ENCODE measurements at places on chromosomes 4 and X.

DNA sequence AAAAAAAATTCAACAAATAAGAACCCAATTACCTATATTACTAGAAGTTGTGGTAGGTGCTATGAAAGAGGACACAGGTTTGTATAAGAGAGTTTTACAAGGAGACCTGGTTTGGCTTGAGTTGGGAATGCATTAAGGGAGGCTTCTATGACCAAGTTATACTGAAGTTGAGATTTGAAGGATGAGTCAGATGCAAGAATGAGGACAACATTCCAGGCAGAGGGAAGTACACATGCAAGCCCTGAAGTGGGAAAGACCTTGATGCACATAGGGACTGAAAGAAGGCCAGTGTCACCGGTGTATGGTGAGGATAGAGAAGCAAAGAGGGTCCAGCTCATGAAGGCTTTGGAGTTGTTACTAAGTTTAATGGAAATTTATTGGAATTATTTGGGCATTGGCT lies 52.2 kb downstream of the ANK2 start:
- no peak for DNase-seq

GRCh38 chr4:57098941-57099340 lies 11.2 kb downstream of the IGFBP7 start:
- no peak for DNase-seq

GRCh38 chrX:150197388-150197787 lies 165.7 kb upstream of the MAMLD1 start:
- DNase-seq: no peak

DNA sequence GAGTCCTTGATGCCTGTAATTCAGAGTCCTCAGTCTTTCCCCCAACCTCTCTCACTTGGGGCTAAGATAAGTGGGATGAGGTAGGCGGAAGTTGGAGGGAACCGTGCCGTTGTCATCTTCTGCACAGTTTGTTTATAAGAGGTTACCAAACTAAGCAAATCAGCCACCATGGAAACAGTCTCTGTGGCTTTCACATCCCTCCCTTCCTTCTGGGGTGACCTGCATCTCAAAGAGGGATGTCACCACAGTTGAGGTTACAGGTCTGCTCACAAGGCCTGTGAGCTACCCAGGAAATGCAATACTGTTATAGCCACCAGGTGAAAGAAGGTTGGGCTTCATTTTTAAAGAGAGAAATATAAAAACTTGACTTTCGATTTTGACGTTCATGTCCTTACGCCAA lies 26.3 kb downstream of the RTL5 start:
- DNase-seq: peak; percentile 77

DNA sequence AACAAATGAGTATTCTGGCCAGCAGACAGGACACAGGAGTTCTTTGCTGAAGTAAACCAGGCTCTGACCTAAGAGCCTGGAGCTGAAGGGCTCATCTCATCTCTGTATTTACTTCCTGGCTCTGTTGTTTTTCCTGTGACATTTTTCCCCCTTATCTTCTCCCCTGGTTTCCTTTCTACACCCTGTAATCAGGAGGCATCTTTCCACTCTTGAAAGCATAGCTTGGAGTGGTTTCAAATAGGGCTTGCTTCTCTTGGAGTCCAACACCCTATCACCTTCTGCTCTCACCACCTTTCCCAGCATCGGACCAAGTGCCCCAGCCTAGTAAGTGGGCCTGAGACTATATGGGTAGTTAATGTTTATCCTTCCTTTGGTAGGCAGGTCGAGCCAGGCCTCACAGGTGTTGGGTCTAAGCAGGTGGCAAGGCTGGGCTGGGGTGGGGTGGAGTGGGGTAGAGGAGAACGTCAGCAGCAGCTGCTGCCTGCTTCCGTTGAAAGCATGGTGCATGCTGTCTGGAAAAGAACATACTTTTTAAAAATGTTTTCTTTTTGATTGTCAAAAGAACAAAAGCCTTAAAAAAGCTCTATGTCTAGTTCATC lies 1.2 kb downstream of the DRP2 start:
- no peak for DNase-seq

DNA sequence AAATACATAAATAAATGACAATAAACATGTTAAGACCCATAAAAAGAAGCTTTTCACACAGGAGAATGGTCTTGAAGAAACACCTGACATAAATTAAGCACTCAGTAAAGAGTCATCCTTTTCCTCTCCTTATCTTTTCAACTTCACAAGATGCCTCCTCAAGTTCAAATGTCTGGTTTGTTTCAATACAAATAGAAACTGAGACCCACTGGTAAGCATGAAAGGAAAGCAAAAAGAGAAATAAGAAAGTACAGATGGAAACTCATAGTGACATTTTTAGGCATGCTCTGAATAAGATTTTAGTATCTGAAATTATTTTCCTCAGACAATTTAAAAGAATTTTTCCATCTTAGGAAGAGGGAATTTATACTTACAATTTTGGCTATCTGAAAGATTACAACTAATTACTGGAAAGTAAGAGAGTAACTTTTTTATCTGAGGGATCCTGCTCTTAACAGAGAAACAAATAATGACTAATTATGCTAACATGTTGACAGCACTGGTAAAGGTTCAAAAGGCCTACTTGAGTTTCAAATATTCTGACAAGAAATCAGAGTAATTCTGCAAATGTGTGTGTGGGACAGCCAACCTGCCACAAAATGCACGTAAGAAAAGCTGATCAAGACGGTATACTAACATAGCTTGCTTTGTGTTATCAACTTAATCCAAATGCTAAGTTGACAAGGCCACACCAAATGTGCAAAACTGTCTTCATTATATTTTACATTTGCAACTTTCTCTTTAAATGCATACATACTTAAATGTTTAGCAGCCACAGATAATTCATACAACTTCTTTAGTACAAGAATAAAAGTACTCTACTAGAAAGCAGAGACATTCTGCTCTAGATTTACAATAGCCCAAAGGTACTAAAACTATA lies 113.0 kb downstream of the IQCM start:
- no peak for DNase-seq

DNA sequence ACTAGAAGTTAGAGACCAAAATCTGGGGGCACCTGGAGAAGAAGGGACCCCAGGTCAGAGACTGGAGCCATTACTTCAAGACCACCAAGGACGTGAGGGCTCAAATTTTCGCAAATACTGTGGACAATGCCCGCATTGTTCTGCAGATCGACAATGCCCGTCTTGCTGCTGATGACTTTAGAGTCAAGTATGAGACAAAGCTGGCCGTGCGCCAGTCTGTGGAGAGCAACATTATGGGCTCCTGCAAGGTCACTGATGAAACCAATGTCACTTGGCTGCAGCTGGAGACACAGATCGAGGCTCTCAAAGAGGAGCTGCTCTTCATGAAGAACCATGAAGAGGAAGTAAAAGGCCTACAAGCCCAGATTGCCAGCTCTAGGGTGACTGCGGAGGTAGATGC lies 101.2 kb downstream of the NCAPG start:
- no peak for DNase-seq

DNA sequence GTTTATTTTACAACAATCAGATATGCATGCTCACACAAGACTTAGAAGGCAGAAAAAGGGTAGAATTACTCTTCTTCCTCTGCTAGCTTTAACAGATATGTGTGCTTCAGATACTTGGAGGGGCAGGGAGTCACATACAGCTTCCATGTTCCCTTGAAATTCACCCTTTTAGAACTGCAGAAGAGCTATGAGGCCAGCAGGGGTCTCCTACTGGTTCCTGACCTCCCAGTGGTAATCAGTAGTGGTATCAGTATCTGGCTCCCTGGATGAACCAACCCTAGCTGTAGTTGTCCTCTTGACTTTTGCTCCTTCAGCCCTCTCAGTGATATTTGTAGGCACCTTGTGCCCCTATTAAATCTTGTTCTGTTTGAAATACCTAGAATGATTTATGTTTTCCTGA lies 81.5 kb downstream of the RCHY1 start:
- DNase-seq: no peak

DNA sequence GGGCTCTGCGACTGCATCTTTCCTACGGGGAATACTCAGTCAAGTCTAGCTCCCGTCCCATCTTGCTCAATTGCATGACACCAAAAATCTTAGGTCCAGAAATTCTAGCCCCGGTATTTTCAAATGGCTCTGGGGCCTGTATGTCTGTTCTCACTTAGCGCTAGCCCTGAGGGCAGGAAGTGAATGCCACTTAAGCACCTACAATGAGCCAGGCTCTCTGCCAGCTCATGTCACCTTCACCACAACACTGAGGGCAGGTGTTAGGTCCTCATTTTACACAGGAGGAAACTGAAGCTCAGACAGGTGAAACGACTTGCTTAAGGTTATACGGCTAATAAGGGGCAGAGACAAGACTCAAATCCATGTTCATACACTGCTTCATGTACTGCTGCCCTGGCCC lies 282.8 kb downstream of the PPP1R2C start:
- no peak for DNase-seq

GRCh38 chrX:16239211-16239610 lies 71.9 kb downstream of the MAGEB17 start:
- no peak for DNase-seq

GRCh38 chr4:124334119-124334518 lies 378.4 kb downstream of the ANKRD50 start:
- DNase-seq: no peak

GRCh38 chr4:88963817-88964216 lies 93.2 kb downstream of the FAM13A start:
- DNase-seq: no peak

DNA sequence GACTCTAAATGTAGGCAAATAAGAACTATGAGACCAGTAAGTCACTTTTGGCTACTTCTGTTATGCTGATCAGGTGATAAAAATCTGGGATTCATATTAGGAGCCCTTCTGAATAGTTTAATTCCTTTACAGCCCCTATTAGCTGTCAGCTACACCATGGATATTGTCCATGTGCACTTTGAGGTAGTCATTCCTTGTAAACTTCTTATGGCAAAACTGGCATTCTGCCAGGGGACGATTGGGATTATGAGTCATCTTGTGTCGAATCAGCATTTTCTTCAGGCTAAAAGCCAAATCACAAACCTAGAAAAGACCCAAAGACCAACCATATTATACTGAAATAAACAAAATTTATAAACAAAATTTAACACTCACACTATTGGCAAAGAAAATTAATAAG lies 227.6 kb downstream of the PRDM5 start:
- no peak for DNase-seq

DNA sequence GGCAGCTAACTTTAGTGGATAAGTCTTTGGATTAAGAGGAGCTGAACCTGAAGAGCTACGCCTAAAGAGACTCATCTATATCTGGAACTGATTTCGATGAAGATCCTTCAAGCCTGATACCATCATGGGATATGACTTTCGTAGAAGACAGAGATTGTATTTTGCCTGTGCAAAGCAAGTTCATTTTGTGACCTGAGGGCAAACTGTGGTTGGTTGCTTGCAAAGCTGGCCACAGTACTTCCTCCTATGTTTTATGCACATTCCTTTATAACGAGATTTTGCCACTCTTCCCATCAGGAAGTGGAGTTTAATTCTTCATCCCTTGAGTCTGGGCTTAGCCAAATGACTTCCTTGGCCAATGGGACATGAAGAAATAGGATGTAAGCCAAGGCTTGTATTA lies 519.3 kb upstream of the NR3C2 start:
- no peak for DNase-seq

DNA sequence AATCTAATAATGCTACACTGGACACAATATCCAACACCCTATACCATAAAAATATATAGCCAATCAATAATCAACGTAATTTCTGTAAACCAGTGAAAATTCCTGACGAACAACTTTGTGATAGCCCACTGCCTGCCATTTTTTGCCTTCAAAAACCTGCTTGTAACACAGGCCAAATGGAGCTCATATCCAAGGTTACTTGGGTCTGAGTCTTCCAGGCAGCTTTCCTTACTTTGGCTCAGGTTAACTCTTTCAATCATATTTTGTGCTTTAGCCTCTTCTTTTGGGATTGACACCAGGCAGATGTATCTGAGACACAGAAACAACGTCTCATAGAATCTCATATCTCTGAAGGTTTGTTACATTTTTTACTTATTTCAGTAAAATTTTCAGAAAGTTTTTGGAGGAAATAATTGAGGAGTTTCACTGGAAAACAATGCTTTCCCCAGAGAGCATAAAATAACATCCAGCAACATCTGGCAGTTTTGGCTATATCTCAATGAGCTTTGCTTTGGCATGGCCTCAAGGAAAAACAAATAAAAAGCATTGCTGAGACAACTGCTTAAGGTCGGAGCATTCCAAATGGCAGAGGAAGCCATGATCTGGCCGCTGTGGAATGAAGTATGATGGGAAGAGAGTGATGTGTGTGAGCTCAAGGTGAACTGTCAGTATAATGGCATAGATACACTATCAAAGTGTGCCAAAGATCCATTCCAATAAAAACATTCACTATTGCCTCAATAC lies 162.9 kb upstream of the SPIN4 start:
- DNase-seq: no peak

GRCh38 chr4:44725166-44725565 lies 1.2 kb downstream of the GNPDA2 start:
- no peak for DNase-seq

DNA sequence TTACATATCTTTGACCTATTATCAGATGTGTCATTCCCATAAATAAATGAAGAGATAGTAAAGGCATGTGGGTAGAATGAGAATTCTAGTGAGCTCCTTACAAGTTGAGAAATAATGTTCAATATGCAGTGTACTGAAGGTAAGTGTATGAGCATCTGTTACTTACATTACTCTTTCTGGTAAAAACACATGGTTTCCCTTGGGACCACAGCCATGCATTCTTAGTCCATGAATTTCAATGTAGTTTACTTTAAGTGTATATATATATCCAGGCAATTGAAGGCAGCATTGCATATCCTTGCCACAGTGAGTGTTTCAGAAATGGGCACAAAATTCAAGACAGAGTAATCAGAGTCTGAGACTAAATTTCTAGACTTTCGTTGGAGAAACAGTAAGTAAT lies 277.2 kb downstream of the CXXC4 start:
- no peak for DNase-seq

DNA sequence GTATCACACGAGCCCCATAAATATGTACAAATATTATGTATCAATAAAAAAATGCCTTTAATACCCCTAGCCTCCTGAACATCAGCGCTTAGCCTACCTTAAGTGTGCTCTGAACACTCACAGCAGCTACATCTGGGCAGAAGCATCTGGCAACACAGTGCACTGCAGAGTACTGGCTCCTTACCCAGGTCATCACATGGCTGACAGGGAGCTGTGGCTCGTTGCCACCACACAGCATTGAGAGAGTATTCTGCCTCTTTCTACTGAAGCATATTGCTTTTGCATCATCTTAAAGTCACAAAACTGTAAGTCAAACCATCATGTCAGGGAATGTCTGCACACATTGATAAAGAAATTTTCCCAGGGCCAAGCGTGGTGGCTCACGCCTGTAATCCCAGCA lies 55.2 kb downstream of the TRIML1 start:
- DNase-seq: no peak

GRCh38 chr4:40292313-40292759 lies 42.8 kb upstream of the CHRNA9 start:
- no peak for DNase-seq

- no peak for DNase-seq
These were observed 8.7 kb upstream of the TIMP1 start for GRCh38 chrX:47573341-47574075.

- no peak for DNase-seq
These were observed 146.6 kb downstream of the AASDH start for GRCh38 chr4:56240554-56241174.

Data from activated effector memory CD4-positive, alpha-beta T cell treated with anti-CD3 and anti-CD28 coated beads, Interleukin-2, amount 50 U/mL, for 16 hours (primary cell).